Fibroblast of villous mesenchyme (primary cell): ENCODE measurements at places on chromosomes 5 and 9.
A peak's percentile ranks its signal among the peaks of the same experiment; 100 is the strongest.

DNA sequence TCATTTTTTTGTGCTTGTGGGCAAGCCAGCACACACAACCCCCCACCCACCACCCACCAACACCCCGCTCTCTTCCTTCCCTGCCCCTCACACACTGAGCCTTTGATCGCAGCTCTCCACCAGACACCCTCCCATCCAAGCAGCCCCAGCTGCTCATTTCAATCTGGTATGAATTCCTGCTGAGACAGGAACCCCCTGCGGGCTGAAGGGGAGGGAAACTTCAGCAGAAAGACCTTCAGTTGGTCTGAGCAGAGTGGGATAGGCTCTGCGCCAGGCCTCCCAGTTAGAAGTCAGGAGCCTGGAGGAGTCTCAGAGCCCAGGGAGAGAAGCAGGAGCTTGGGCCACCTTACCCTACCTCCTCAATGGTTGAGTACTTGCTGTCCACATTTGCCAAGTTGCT is 7.2 kb downstream of the PCDHGC5 start:
- no peak for DNase-seq

- DNase-seq: peak; percentile 70
Measured at GRCh38 chr5:114361724-114362196, at the start of gene KCNN2. Gene KCNN2 (plus strand): TSS chr5:114362070. CDS start chr5:114362140, 70 bp downstream.

- no peak for DNase-seq
Measured at GRCh38 chr5:138705567-138705966, 47.7 kb upstream of the CTNNA1 start.

DNA sequence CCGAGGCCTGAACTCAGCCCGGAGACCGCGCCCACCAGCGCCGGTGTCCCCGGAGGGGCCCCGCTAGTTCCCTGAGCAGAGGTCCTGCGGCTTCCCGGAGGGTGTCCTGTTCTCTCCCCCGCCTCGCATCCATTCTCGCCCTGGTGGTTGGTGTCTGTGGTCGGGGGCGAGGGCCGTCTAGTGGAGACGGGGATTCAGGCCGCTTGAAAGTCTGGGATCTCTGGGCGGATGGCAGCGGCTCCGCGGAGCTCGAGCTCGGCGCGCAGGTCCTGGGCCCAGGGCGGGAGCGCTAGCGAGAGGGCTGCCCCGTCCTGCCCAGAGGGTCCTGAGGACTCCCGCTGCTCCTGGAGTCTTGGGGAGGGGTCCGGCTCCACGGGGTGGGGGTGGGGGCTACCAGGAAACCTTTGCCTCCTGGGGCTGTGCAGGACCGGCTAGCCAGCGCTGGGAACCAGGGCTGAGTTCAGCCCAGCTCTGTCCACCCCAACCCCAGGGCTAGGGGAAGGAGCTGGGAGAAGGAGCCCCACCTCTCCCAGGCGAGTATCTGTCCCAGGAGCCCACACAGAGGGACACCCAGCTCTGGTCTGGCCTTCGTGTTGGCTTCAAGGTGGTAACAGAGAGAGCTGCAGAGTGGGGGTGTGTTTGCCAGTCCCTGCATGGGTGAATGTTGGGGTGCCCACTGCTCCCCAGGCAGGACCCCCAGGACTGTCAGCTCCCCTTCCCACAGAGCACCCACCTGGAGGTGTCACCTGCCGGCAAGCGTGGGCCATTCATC is 4.0 kb downstream of the TOR4A start:
- DNase-seq: no peak

- no peak for DNase-seq
Measured at GRCh38 chr9:100104314-100104713, 5.3 kb downstream of the INVS start.

DNA sequence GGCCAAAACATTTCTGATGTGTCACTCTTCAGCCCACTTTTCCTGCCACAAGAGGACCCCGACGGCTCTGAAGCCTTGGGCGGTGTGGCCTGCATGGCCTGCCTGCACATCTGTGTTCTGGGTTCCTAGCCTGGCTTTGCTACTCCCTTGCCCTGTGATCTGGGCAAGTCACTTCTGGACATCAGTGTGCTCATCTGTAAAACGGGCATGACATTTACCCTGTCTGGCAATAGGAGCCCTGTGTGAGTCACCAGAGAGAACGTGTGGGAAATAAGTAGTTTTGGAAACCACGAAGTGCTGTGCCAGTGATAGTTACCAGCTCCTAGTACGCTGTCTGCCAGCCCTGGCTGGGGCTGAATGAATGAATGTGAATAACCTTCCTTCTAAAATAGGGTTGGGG is 90.8 kb downstream of the MACROH2A1 start:
- peak; percentile 68 for DNase-seq

DNA sequence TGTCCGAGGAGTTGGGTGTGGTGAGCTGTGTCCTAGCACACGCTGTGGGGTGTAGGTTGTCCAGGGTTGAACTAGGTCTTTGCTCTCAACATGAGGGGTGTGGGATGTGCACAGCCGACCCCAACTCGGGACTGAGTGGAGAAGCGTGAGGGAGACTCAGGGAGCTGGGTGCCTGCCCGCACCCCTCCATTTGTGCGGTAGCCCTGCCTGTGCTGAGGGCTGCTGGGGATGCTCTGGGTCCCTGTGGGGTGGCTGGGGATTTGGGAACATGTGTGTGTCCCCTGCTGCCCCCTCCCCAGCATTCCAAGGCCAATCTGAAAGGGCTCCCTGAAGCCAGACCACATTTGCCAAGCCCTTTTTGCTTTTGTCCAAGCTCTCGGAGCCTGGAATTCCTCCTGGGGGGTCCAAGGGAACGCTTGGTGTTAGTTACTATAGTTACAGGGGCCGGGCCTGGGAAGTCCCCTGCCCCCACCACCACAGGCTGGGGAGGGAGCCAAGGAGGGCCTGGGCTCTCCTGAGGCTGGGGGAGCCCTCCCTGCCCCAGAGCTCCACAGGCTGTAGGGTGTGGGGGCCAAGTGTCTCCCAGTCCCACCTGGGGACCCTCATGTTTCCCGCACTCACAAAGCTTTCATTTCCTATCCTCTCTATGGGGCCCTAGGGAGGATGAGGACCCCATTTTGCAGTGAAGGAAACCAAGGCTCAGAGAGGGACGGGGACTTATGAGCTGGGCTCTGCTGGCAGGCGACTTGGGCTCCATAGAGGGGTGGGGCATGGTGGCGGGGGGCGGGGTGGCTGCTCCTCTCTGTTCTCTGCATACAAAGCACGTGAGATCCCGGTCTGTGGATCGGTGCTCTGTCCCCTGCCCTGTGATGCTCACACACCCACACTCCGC is 1.1 kb downstream of the CRB2 start:
- DNase-seq: no peak

GRCh38 chr5:107248066-107248695 is 422.6 kb downstream of the EFNA5 start:
- DNase-seq: peak; percentile 42

- DNase-seq: no peak
Measured at GRCh38 chr5:107874795-107875194, 204.1 kb upstream of the EFNA5 start.

DNA sequence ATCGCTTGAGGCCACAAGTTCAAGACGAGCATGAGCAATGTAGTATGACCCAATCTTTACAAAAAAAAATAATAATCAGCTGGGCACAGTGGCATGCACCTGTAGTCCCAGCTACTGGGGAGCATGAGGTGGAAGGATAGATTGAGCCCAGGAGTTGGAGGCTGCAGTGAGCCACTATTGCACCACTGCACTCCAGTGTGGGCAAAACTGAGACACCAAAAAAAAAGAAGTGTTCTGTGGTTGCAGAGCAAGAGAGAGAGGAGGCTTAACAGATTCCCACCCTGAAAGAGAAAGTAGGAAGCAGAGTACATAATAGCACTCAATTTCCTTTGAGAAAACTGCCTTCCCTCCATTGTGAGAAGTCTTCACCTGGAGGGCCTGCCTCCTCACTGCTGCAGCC is 52.6 kb downstream of the ALDH7A1 start:
- no peak for DNase-seq

- peak; percentile 45 for DNase-seq
Measured at GRCh38 chr5:33810491-33811120, 81.2 kb downstream of the ADAMTS12 start.

GRCh38 chr9:88536023-88536324 is 996 bp downstream of the NXNL2 start:
- DNase-seq: no peak

GRCh38 chr5:154143211-154143641 is 47.3 kb upstream of the GALNT10 start:
- DNase-seq: no peak

GRCh38 chr5:110386782-110387181 is 339.7 kb downstream of the TMEM232 start:
- no peak for DNase-seq

GRCh38 chr5:133599600-133599999 is 12.7 kb downstream of the FSTL4 start:
- DNase-seq: no peak

GRCh38 chr5:132823481-132824050 is 6.9 kb downstream of the SHROOM1 start:
- DNase-seq: no peak

DNA sequence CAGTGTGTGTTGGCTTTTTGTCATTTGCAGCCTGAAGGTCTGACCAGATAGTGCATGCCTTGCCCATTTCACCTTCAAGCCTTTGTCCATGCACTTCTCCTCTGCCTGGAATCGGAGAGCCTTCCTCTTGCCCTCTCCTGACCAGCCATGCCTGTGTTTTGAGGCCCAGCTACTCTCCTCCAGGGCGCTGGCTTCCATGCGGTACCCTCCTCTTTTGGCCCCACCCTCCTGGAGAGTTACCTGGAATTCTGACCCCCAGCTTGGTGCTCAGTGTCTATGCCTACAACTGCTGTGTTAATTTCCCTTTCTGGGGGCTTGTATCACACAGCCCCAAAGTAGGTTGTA is 52.5 kb downstream of the CXXC5 start:
- DNase-seq: no peak

GRCh38 chr5:117761186-117761585 is 1186.6 kb upstream of the SEMA6A start:
- peak; percentile 2 for DNase-seq

DNA sequence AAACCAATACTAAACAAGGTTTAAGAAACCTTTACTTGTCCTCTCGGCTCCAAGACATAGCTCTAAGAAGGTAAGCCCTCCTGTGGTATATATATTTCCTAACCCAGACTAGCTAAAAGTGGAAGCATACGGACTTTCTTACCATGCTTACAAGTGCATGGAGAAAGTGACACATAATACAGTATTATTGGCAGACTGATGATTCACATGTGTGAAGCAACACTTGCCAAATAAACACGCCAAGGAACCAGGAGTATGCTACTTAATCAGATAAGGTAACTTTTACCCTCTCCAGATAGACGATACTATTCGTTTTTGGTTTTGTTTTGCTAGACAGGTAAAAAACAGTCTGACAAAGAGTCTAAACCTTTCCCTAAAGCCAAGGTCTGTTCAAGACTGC is 264.1 kb downstream of the MLLT3 start:
- peak; percentile 72 for DNase-seq

DNA sequence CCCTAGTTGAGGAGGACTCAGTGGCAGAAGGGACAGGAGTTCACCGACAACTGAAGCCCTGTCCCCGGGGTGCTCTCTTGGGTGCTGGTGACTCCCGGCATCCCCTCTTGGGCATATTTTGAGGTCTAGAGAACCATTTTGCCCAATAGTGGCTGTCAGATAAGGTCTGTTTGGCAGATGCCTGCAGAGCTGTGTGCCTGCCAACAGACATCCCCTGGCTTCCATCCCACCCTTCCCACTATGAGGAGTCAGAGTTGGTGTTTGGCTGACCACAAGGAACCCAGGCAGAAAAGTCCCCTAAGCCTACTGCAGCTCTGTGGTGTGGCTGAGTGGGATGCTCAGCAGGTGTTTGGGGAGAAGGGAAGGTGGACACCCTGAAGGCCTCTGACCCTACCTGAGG is 207.0 kb downstream of the AUH start:
- no peak for DNase-seq

DNA sequence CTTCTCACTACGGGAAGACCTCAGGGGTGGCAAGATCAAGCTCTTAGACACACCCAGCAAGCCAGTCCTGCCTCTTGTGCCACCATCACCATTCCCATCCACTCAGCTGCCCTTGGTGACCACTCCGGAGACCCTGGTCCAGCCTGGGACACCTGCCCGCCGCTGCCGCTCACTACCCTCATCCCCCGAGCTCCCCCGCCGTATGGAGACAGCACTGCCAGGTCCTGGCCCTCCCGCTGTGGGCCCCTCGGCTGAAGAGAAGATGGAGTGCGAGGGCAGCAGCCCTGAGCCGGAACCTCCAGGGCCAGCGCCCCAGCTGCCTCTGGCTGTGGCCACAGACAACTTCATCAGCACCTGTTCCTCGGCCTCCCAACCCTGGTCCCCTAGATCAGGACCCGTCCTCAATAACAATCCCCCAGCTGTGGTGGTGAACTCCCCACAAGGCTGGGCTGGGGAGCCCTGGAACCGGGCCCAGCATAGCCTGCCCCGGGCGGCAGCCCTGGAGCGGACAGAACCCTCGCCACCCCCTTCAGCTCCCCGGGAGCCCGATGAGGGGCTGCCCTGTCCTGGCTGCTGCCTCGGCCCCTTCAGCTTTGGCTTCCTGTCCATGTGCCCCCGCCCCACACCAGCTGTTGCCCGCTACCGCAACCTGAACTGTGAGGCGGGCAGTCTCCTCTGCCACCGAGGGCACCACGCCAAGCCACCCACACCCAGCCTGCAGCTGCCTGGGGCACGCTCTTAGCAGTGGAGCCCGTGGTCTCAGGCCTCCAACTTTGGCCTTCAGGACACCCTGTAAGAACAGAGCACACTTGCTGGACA is 4.1 kb downstream of the TESK1 start:
- no peak for DNase-seq

GRCh38 chr9:79695531-79696175 is 123.9 kb downstream of the TLE4 start:
- no peak for DNase-seq

DNA sequence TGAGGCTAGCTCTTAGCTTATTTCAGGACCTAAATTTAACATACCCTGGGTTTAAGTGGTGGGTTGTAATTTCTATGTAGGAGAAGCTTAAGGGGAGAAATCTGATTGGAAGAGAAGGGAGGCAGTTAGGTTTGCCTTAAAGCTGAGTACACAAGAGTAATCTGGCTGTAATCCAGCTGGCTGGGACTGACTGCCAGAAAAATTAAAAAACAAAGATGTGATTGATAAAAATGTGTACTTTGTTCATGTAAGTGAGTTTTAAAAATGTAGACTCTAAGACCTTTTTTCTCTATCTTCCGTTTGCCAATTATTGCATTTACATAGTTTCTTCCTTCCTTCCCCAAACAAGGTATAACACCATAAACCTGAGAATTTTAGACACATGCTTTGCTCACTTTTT is 17.5 kb upstream of the MSMP start:
- DNase-seq: peak; percentile 30

DNA sequence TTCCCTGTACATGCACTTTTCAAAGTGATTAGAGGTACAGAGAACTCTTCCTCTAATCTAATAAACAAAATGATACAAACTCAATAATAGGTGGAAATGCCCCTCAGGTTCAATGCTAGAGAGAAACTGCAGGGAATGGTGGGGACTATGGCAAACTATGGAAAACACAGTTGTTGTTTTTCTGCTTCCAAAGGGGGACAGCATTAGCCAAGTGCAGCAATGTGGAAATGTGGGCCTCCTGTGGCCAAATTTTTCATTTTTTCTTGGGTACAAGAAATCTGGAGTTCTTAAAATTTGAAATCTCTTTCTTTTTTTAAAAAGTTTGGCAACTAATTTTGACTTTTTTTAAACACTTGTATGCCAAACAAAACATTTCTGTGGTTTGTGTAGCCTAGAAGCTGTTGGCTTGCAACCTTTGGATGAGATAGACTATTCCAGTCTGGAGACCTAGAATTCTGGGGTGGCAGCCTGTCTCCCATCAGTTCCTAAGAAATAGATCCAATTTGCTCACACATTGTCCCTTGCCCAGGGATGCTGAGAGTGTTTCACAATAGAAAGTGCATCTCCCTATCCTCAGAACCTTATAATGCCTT is 218.6 kb downstream of the PAPPA start:
- no peak for DNase-seq

GRCh38 chr9:16319646-16320045 is 550.8 kb downstream of the BNC2 start:
- no peak for DNase-seq
